ENCODE measurements at places on chromosomes 5 and 9.

DNA sequence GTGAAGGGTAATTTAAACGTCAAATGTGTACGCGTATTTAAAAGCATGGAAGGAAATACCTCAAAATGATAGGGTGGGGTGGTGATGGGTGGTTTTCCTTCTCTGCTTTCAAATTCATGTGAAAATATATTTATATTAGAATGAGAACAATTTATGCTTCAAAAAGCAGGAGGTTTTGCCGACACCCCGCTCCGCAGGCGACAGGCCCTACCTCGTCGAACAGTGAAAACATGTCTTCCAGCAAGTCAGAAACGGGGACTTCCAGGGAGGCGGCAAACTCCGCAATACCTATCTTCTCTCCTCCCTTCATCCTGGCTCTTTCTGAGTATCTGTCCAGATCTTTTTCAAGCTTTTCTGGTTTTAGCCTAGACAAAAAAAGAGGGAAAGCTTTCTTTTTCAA is 28.5 kb upstream of the SLC6A3 start:
- DNase-seq = no peak

GRCh38 chr9:86303316-86303975 is 21.1 kb upstream of the ISCA1 start:
- no peak for DNase-seq

GRCh38 chr9:91433180-91433579 is 9.5 kb upstream of the NFIL3 start:
- DNase-seq = no peak

DNA sequence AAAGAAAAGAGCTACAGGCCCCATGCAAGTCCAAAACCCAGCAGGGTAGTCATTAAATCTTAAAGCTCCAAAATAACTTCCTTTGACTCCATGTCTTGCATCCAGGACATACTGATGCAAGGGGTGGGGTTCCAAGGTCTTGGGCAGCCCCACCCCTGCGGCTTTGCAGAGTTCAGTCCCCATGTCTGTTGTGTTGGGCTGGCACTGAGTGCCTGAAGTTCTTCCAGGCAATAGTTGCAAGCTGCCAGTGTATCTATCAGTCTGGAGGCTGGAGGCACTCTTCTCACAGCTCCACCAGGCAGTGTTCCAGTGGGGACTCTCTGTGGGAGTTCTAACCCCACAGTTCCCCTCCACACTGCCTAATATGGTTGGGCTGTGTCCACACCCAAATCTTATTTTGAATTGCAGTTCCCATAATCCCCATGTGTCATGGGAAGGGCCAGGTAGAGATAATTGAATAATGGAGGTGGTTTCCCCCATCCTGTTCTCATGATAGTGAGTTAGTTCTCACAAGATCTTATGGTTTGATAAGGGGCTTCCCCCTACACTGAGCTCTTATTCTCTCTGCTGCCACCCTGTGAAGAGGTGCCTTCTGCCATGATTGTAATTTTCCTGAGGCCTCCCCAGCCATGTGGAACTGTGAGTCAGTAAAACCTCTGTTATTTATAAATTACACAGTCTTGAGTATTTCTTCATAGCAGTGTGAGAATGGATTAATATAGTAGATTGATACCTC is 237.5 kb upstream of the ADRA1B start:
- DNase-seq = no peak

GRCh38 chr5:21152611-21153010 is 1164.6 kb upstream of the CDH18 start:
- no peak for DNase-seq

GRCh38 chr5:148005788-148006520 is 57.8 kb upstream of the SPINK5 start:
- DNase-seq = no peak

GRCh38 chr5:2910401-2911175 is 159.1 kb upstream of the IRX2 start:
- no peak for DNase-seq

DNA sequence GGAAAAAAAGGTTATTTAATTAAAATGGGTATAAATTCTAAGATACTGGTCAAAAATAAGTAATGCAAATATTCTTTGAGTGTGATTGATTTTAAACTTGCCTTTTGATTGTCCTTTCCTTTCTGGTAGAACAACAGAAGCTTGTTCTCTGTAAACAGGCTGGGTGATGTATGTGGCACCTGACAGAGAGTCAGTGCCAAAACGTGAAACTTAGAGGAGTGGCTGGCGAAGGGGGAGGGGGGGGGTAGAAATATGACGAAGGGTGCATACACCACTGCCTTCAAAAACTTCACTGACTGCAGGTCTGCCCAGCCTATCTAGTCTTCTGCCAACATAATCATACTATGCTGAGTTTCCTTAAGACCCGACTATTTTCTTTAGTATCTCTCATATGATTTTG is 629.8 kb upstream of the SEMA6A start:
- DNase-seq = no peak

DNA sequence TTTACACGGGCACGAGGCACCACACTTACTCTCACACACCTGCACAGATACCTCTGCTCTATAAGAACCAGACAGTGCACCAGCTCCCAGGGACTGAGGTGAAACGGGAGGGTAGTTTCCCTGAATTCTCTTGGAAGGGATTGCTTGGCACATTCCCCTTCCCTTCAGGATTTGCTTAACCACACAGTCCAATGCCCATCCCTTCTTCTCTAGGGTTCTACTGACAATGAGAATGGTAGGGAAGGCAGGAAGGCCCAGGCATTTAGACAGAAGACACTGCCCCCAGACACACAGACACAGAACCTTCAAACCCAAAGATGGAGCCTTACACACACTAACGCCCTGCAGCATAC is 704 bp upstream of the LHX6 start:
- no peak for DNase-seq

DNA sequence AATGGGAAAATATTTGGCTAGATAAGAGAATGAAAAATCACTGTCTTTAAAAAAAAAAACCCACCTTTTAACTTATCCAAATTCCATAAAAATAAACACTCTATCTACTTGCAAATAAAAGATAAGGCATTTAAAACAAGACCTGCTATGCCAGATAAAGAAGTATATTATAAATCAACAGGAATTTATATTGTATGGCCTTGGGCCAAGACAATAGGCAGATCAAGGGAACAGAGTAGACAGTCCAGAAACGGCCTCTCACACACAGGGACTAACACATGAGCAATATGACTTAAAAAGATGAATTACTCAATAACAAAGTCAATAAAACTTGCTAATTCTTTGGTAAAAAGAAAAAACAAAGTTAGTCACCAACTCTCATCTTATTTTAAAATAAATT is 34.7 kb upstream of the ICE1 start:
- no peak for DNase-seq

DNA sequence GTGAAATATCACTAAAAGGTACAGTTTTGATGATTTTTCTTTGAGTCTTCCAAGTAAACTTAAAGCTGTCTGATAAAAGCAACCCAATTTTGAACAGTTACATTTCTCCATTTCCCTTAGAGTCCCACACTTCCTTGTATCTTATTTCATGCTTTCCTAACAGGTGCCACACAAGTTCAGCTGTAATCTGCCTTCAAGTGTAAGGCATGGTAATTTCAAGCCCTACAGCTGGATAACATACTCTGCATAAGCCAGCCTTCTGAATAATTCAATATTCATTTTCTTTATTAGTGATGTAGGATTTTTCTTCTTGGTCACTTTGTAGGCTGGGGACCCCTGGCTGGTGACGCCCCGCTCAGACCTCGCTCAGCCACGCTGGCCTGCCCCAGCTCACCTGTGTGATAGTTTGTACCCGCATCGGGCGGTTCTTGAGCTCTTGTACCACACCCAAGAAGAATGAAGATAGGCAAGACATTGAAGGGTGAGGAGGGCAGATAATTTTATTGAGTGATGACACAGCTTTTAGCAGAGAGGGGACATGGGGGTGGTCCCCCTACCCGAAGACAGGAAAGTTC is 34.0 kb downstream of the SOX30 start:
- DNase-seq = no peak

GRCh38 chr9:13412331-13412730 is 132.8 kb upstream of the MPDZ start:
- DNase-seq = no peak

DNA sequence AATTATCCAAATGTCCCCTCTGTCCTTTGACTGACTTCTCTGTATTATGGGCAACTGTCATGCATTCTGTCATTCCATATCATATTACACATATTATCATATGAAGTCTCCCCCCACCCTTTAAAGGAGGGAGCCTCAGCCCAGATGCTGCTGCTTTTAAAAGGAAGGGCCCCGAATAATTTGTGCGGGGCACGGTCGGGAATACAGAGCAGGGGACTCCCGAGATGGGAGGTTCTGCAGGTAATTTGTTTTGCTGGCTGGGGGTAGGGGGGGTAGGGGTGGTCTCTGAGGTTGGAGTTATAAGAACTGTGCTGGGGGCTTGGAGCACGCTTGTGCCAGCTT is 10.1 kb upstream of the LHX2 start:
- DNase-seq = no peak

DNA sequence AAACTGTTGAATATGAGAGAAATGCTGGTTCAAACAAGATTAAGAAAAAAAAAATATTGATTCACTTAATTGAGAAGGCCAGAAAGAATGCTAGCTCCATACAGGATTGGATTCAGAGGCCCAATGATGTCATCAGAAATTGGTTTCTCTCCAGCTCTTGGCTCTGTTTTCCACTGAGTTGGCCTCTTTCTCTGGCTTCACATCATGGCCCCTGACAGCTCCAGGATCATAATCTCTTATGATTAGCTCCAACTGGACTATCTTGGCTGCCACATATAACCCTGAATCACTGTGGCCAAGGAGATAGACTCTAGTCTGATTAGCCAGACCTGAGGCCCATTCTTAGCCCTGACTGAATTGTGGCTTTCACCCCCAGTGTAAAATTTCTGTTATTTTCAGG is 244.7 kb upstream of the GRAMD2B start:
- DNase-seq = no peak

DNA sequence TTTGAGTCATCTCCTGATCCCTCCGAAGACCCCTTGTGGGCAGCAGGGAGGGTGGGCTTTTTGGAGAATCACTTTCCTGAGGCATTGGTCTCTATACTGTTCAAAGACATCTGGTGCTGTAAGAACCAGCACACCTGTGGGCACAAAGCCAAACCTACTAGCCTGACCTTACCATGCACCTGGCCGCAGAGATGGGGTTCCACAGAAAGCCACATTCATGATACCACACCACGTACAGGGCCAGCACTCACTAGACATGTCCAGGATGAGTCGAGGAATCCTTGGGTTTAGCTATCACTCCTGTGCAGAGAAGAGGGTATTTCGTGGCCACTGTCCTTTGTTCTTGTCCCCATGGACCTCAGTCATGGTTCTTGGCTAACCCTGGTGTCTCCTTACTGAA is 203.4 kb downstream of the CACNA1B start:
- DNase-seq = no peak

Data from CD4-positive, alpha-beta T cell treated with Interleukin-15 for 1 hour (primary cell).